A549 treated with GW870086 at 1 μM for 4 hours (cell line): ENCODE measurements at places on chromosomes 3 and 15. TPM values are rescaled to one million over a fixed set of nuclear protein-coding genes. Genes with fewer than 3 reads are reported as not detected.

LRRFIP2 gene
- total RNA-seq: 54.2 to 59.9 TPM (median 57.0 TPM) in 5 replicates

TMEM266 gene
- 0.11 to 0.24 TPM (median 0.18 TPM) in 4 of 5 replicates, not detected in the other for total RNA-seq

MON1A gene
- 5.6 to 9.7 TPM (median 7.5 TPM) in 5 replicates for total RNA-seq

PLA2G4F gene
- total RNA-seq: not detected in 5 replicates

CHST13 gene
- total RNA-seq: 0.41 to 1.5 TPM (median 0.88 TPM) in 5 replicates

GRK7 gene
- total RNA-seq: not detected in 5 replicates

HES1 gene
- total RNA-seq: 10.7 to 13.9 TPM (median 12.7 TPM) in 5 replicates

CASR gene
- not detected in 5 replicates for total RNA-seq
